CD4-positive, alpha-beta T cell treated with Interferon gamma for 1 hour (primary cell): ENCODE measurements at places on chromosomes 11 and 22.

DNA sequence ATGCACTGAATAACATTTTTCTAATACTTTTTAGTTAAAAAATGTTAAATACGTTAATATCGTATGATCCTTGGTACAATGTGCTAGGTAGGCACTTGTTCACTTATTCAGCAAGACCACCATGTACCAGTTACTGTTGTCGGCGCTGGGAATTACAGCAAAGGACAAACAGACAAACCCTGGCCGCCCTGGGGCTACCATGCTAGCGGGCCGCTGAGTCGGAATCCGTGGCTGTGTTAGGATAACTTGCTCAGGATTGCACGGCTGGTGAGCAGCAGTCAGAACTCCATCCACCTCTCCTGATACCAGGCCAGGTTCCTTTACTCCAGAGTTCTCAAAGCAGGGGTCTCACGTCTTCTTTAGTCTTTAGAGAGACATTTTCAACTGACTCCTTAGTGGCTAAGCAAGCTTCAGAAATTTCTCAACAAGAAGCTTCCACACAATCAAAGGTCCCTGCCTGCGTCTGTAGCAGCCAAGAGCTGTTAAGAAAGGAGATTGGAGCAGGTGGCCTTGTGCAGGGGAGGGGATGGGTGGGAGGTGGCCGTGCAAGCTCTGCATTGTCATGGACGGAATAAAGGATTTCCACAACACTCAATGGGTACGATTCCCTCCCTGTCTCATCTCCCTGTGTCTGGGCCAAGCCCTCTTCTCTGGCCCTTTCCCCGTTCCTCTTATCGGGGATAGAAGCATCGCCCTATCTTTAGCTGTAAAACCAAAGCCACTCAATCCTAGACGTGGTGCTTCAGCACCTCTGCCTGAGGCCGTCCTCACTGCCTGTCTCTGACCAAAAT is 39.8 kb upstream of the NNMT start:
- DNase-seq, result no peak

DNA sequence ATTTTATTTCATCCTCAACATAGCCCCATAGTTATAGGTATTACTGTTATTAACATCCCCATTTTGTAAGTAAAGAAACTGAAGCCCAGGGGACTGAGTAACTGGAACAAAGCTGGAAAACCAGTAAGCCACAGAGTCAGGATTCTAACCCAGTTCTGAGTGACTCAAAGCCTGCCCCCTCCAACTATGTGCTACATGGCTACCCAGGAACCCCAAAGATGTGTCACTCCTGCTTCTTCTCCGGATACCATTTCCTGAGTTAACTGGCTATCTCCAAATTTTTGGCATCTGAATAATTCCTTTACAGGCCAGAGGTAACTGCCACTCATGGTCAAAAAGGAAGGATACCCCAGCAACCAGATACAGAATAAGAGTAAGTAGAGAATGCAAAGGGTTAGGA is 43.6 kb downstream of the TENM4 start:
- no peak for DNase-seq

DNA sequence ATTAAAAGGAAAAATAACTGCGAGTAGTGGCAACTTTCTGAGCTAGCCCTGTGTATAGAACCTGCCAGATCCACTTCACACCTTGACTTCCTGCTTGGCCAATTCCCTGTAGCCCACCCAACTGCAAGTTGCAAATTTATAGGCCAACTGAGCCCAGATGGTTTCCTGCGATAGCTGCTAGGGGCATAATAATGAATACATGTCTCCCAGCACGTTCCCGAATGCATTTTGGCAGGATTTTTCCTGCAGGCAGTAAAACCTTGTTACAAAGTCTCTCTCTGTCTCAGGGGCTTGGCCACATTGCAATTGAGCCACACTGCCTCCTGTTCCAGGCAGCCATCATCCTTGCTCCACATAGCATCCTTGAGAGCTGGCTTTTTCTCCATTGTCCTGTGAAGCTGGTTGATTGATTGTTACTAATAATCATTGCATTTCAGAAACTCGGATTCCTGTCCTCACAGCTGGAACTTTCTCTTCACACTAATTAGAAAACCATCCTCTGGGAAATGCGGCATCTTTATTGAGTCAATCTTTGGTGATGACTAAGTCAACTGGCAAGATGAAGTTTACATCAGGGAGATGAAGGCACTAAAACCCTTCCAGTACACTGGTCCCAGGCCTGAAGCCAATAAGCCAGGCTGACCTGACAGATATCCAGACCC is 18.6 kb upstream of the LMO2 start:
- DNase-seq, result no peak

- DNase-seq, result peak; percentile 79
Observed at GRCh38 chr22:49929211-49929979, 11.0 kb downstream of the CRELD2 start.

DNA sequence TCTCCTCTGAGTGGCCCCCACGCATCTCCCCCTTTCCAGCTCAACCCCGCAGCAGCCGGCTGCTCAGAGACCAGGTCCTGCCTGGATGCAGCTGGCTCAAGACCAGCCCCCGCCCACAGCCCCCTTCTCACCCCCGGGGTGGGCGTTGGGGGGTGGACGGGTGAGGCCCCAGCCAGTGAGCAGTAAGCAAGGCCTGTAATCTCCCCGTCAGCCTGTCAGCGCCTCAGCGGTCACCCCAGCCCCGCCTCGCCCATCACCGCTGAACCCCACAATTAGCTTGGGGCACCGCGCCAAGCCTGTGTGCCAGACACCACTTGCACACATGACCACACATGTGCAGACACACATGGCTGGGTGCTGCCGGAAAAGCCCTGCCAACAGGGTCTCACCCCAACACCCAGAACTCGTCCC is 5.9 kb downstream of the PLXNB2 start:
- DNase-seq, result no peak
